ENCODE measurements at places on chromosomes 5 and 9.
A peak's percentile ranks its signal among the peaks of the same experiment; 100 is the strongest.

DNA sequence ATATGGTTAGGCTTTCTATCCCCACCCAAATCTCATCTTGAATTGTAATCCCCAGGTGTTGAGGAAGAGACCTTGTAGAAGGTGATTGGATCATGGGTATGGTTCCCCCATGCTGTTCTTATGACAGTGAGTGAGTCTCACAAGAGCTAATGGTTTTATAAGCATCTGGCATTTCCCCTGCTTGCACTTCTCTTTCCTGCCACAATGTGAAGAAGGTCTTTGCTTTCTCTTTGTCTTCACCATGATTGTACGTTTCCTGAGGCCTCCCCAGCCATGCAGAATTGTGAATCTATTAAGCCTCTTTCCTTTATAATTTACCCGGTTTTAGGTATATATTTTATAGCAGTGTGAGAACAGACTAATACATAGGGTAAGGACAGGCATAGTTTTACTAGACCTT lies 334.5 kb downstream of the TLR4 start:
- peak; percentile 12 for DNase-seq

- DNase-seq = no peak
Observed at GRCh38 chr5:38070304-38070950, 187.9 kb upstream of the EGFLAM start.

GRCh38 chr9:118882684-118883083 lies 486.6 kb downstream of the BRINP1 start:
- no peak for DNase-seq

GRCh38 chr9:108842610-108843295 lies 13.0 kb downstream of the ACTL7B start:
- DNase-seq = no peak

DNA sequence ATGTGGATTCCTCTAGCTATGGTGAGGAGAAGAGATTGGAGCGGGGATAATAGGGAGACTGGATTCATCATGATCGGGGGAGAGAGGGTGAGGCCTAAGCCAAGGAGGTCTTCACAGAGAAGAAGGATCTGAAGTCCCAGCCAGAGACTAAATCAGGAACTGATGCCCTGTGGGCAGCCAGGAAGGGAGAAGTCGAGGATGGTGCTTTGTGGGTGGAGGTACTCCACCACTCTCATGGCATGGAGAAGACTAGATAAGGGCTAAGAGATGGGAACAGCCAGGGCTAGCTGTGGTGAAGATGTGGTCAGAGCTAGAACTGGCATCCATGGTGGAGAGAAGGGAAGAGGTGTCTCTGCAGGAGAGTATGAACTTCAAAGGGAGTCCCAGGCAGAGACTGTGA lies 3.0 kb upstream of the RGS14 start:
- DNase-seq = no peak

GRCh38 chr5:72651779-72652178 lies 144.6 kb upstream of the ZNF366 start:
- DNase-seq = no peak

- DNase-seq = no peak
Observed at GRCh38 chr5:82754759-82755158, 322.4 kb downstream of the TMEM167A start.

DNA sequence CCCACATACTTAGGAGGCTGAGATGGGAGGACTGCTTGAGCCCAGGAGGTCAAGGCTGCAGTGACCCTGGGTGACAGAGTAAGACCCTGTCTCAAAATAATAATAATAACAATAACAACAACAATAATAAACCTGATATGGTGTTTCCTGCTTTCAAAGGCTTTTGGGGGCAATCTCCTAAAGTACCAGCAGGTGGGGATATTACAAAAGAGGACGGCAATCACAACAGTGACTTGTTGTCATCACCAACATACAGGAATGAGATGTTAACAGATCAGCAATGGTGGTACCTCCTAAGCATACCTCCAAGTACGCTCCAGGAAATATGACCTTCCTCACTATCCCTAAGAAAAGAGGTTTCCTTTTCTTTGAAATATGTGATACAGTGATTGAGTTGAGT lies 91.1 kb upstream of the RNF180 start:
- DNase-seq = peak; percentile 65

DNA sequence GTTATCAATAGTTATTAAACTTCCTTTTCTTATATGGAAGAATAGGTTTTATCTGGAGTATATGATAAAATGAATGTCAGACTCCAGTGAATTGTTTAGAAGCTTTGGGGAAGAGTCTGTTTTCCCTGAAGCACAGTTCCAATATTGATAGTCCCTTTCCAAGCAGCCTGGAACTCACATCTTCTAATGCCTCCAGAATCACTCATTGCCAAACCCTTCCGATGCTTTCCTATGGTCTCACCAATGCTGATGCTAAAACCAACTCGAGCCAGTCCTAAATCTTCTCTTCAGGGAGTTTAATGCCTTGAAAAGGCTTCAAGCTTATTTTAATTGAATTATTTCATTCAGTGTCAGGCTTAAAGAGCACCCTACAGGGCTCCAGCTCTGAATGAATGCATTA lies 121.2 kb downstream of the PTTG1 start:
- no peak for DNase-seq

DNA sequence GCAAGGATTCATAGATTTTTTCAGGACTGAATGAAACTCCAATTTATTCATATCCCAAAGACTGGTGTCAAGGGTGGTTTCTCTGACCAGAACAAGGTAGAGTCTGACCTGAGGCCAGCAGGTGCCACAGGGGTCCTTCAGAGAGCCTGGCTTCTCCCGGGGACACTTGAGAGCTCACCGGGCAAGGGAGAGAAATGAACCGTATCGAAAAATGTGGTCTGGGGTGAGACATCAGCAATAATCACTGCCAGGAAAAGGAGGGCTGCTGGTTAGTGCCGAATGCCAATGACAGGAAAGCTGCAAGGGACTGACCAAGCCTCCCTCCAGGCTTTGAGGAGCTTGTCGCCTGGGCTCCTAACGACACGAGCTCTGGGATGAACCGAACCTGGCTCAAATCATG lies 142.7 kb downstream of the TTLL11 start:
- DNase-seq = no peak

DNA sequence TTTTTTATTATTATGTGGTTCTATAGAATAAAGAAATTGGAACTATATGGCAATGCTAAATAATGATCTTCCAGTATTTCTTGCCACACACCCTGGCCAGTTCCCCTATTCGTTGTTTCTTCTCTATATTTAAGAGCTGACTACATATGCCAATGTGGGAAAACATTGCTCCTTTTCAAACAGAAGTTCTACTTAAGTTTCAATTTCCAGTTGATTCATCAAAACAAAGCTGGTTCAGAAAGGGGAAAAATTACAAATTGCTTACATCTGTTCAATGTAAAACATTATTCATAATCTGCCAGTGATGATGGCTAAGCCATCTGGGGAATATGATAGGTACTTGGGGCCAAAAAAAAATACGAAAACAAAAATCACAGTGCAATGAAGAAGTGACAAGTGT lies 76.9 kb downstream of the ST8SIA4 start:
- DNase-seq = no peak

GRCh38 chr9:110086537-110086936 lies 121.4 kb downstream of the C9orf152 start:
- DNase-seq = no peak

- DNase-seq = no peak
Observed at GRCh38 chr9:8696516-8696915, 896.9 kb upstream of the DMAC1 start.

- DNase-seq = peak; percentile 73
Observed at GRCh38 chr9:95505717-95506427, 10.9 kb downstream of the PTCH1 start.

DNA sequence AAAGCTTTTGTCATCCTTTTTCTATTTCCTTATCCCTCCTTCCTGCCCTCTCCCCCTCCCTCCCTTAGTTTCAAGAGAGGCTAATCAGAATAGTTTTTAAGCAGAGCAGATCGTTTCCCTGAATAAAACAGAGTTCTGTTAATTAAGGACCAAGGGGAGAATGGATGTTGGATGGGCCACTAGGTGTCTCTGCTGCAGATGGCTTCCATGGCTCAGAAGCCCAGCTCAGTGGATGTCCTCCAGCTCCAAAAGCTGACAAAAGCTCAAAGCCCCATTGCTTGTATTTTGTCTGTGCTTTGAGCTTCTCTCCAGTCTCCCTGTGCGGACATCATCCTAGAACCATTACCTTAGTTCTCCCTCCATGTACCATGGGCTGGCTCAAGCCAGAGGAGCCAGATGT lies 21.0 kb upstream of the NPR3 start:
- DNase-seq = peak; percentile 30

GRCh38 chr5:39131210-39132127 lies 57.3 kb upstream of the RICTOR start:
- DNase-seq = no peak

- DNase-seq = peak; percentile 41
Observed at GRCh38 chr9:2271426-2271825, 256.3 kb downstream of the SMARCA2 start.

DNA sequence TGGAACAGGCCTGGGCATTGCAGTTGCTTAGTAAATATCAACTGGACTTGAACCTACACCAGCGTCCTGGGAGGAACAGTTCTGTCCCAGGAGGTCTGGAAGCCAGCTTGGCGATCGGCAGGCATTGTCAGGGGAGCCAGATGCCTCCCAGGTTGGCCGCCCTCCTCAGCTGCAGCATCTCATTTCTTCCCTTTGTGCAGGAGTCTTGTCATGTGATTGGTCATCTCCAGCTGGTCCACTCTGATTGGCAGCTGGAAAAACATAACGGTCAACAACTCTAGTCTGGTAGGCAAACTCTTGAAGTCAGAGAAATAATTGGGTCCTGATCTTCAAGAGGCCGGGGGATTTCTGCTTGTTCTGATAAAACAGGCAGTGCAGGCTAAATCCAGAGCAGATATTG lies 29.6 kb upstream of the NCS1 start:
- DNase-seq = no peak

- no peak for DNase-seq
Observed at GRCh38 chr5:76602094-76602726, 21.0 kb downstream of the F2RL2 start.

DNA sequence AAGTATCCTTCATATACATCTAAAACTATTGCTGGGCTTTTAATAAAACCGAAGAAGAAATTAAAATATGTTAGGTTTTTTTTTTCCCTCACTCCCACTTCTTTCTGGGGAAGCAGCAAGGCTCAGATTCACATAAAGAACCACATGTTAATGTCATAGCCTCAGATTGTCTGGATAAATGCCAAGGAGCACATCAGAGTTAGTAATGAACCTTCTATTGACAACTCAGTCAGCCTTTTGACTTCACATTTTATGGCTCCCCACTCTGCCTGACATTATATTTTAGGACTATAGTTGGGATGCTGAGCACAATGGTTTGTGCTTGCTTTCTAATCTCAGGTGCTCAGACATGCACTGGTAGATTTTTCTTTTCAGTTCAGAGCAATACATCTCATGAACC lies 21.8 kb downstream of the DMAC1 start:
- peak; percentile 30 for DNase-seq

DNA sequence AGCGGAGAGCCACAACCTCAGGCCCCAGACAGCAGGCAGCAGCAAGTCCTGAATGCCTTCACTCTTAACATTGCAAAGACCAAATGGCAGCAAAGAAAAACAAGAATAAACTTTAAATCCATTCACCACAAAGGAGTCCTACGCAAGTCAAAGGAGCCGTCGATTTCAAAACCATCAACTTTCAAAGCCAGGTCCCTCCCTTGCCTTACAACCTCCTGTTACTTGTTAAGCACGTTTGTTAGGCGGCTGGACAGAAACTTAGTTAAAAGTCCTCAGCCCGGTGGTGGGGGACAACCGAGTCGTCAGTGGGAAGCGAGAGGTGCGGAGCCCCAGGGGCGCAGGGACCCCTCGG lies 938 bp downstream of the LPAR1 start:
- no peak for DNase-seq

DNA sequence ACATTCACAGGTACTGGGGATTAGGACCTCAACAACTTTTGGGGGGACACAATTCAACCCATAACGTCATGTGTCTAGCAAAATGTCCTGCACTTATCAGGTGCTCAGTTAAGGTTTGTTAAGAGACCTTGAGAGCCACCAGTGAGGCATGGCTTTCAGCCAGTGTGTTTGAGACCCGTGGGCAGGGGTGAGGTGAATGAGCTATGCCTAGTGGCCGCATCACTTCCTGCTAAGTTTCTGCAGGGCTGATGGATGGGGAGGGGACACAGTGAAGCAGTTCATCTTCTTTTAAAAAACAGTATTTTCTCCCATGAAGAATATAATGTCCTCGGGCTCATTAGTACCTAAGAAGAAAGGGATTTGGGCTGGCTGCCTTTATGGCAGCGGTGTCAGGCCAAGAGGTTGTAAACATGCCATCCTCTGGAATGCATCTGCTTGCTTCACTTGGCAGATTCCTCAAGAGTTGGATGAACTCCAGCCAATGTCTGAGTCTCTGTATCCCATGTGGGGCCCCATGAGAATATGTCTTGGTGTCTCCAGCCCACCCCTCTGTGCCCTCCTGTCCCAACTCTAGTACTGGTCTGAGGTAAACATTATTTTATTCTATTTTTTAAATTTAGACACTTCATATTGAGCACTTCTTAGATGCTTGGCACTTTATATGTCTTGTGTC lies 282.2 kb downstream of the CWC27 start:
- DNase-seq = no peak

- peak; percentile 76 for DNase-seq
Observed at GRCh38 chr9:132670457-132671391, at the start of gene GTF3C4. Gene GTF3C4, plus strand, starts transcription at chr9:132670464. Its CDS starts 135 bp downstream, at chr9:132670599.

GRCh38 chr5:125293223-125293622 lies 546.8 kb upstream of the ZNF608 start:
- no peak for DNase-seq

GRCh38 chr5:152170350-152170749 lies 234.7 kb downstream of the NMUR2 start:
- no peak for DNase-seq

DNA sequence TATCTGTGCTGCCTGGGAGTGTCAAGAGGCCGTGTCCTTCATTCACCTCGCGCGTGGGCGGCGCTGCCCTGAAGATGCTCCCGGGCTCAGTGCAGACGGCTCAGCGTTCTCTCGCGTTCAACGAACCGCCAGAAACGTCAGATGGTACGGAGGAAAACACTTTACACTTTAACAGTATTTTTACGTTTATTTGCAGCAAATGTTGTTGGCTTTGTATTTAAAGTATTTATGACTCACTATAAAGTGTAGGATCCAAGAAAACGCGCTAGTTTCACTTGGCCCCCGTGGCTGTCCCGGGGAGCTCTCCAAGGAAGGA lies 544 bp upstream of the ERCC6L2 start:
- DNase-seq = peak; percentile 81
